ENCODE measurements at places on chromosomes 3 and 15.

- DNase-seq: no peak
Measured at GRCh38 chr3:144142151-144142840, 170.7 kb downstream of the DIPK2A start.

GRCh38 chr3:184005941-184006507 is 11.7 kb downstream of the ABCC5 start:
- DNase-seq: no peak

- DNase-seq: no peak
Measured at GRCh38 chr15:74656935-74657535, 38.8 kb downstream of the EDC3 start.

DNA sequence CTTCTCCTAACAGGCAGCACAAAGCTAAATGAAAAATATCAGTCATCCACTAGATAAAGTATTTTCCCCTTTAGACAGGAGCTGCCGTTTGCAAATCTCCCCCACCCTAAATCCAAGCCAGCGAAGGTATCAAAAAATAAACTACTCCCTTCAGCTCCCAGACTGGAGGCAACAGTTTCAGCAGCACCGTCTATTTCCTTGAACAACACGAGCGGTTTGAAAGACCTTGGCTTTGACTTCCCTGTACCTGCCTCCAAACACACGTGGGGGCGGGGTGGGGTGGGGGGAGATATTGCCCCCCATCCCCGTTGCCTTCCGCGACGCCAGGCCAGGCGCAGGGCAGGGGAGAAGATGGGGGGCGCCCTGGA is 832 bp upstream of the CACNA1D start:
- no peak for DNase-seq

GRCh38 chr3:50359760-50360110 is 414 bp upstream of the TMEM115 start:
- no peak for DNase-seq

- no peak for DNase-seq
Measured at GRCh38 chr15:63495780-63496488, 8.5 kb upstream of the USP3 start.

DNA sequence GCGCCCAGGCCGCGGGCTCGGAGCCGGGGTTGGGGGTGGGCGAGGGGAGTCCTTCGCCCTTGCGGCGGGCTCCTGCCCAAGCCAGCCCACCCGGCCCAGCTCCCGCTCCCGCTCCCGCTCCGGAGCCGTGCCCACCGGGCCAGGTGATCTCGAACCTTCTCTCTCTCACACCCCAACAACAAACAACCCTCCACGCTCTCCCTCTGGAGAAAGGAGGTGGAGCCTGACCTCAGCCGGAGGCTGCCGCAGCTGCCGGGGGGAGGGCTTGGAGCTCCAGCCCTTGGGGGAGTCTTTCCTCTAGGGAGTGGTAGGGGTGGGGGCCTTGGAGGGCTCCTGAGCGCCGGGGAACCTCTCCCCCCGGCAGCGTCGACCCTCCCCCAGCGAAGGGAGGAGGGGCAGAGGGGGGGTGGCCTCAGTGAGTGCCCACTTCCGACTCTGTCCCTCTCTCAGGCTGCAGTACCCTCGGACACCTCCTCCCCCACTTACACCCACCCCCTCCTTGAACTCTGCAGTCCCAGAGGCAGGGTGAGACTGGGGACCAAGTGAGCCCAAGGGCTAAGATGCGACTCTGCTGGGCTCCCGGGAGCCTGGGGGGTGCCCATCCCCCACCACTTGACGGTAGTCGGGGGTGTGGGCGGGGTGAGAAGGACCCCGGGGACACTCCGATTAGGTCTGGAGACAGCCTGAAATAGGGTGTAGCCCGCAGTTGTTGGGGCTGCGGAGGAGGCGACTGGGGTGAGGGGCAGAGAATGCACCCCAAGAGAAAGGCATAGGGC is 4.4 kb upstream of the BAHD1 start:
- peak; percentile 36 for DNase-seq

- no peak for DNase-seq
Measured at GRCh38 chr3:76365275-76365674, 579.9 kb upstream of the ZNF717 start.

GRCh38 chr3:182533394-182533793 is 259.9 kb upstream of the ATP11B start:
- no peak for DNase-seq

DNA sequence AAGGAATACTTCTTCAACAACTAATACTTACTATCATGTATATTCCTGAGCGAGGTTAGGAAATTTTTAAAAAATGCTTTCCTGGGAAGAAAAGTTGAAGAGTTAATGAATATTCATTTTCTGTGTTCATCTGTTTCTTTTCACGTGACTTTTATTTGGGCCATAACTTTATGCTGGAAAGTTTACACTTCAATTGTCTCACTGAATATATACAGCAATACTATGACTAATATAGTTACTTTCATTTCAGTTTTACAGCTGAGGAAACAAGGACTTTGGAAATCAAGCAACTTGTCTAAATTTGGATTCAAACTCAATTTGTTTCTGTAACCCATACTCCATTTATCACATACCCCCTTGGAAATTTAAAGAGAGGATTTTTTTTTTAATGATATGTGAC is 894.2 kb downstream of the ROBO1 start:
- no peak for DNase-seq

DNA sequence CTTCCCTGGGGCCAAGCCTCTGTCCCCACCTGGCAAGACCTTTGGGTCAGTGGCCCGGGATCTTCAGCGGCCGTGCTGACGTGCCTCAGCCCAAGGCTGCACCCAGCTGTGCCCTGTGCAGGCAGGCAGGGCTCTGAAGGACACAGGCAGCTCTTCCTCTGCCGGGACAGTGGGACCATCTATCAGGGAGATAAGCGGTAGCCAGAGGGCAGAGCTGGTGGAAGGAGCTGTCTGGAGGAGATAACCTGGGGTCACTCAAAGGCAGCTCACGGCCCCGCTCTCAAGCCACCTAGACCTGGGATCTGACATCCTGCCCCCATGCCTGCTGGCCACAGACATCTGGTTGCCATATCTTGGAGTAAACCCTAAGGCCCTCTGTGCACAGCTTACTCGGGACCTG is 27.3 kb downstream of the DUSP7 start:
- no peak for DNase-seq

DNA sequence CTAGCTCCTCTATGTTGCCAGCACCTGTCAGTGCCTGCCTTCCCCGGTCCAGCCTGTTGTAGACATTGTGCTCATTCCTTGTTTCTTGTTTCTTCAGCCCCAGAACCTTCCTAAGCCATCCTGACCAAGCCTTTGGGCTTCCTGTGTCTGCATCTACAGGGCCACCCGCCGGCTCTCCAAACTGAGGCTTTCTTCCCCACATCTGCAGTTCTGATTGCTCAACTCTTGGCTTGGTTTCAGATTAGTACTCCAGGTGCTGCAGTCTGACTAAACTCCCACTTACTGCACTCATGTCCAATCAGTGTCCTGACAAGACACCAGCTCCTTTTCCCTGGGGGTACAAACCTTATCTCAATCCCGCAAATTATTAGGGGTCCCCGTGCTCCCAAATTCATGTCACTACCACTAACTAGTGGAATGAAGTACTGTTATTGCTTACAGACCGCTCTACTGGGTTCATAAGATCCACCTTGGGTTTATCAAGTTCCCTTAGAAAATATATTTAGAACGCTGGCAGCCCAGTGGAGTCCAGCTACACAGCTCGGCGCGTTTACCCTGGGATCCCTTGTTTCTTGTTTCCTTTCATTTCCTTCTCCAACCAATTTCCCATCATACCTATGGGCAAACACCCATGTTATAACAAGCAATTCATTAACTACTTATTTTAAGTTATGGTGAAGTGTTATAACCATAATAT is 114.2 kb upstream of the TJP1 start:
- no peak for DNase-seq

- no peak for DNase-seq
Measured at GRCh38 chr15:37933666-37934065, 774 bp upstream of the TMCO5A start.

GRCh38 chr3:56282341-56282740 is 185.9 kb downstream of the ERC2 start:
- no peak for DNase-seq

DNA sequence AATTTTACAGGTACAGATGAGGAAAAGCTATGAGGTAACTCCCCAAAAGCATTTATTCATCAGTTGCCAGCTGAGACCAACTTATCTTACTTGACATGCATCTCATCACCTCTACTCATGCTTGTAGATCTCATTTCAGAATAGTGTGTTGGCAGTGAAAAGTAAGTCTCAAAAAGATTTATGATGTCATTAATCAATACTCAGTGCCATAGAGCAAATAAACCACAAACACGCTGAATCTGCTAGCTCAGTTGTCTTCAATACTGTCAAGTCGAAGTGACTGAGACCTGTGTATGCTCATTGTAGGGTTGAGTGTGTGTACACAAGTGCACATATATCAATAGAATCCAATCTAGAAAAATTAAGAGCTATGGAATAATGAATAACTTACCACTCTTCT is 413.5 kb downstream of the CNTN3 start:
- no peak for DNase-seq

DNA sequence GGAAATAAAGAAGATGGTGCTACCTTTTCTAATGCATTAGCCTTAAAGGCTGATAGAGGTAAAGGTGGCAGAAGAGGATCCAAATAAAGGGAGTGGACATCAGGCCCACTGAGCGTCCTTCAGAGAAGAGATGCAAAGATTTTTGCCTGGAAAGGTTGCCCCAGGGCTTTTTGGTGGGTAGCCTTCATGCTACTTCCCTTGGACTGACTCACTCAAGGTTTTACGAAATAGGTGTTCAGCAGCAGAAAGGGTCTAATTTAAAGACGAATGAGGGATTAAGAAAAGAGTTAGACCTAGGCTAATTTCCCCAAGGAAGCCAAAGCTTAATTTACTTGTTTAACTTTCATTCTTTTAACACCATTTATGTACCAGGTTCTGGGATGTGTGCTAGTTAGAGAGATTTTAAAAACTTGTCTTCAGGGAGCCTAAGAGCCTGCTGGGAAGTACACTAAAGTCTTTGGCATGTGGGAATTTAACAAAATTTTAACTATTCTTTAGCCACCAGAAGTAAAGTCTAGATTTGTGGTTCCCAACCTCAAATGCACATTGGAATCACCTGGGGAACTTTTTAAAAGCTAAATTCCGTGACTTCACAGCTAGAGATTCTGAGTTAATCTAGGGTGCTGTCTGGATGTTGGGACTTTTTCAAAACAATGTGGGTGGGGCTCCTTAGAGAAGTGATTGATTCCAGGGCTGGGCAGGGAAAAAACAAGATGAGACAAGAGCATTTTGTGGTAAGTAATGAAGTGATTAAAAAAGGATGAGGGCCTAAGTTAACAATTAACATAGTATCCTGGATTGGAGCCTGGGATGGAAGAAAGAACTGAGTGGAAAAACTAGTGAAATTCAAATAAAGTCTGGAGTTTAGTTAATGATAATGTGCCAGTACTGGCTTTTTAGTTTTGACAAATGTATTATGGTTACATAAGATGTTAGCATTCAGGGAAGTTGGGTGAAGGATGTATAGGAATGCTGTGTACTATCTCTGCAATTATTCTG is 3.4 kb downstream of the IL20RB start:
- no peak for DNase-seq

DNA sequence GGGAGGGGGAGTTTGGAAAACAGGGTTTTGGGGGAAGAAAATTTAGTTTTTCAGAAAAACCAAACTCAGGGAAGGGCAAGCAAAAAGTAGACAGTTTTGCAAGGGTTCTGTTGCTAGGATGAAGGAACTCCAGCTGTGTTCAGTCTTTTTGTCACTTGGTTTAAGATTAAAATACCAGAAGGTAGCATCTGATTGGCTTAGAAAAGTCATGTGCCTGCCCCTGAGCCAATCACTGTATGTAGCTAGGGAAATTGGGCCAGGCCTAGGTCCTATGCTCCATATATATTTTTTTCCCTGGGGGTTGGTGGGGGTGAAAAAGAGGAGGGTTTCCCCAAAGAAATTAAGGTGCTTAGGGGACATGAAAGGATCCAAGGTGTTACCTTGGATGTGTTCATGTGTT is 24.3 kb downstream of the CLDN11 start:
- no peak for DNase-seq

GRCh38 chr15:80984856-80985255 is 4.8 kb downstream of the MESD start:
- no peak for DNase-seq

DNA sequence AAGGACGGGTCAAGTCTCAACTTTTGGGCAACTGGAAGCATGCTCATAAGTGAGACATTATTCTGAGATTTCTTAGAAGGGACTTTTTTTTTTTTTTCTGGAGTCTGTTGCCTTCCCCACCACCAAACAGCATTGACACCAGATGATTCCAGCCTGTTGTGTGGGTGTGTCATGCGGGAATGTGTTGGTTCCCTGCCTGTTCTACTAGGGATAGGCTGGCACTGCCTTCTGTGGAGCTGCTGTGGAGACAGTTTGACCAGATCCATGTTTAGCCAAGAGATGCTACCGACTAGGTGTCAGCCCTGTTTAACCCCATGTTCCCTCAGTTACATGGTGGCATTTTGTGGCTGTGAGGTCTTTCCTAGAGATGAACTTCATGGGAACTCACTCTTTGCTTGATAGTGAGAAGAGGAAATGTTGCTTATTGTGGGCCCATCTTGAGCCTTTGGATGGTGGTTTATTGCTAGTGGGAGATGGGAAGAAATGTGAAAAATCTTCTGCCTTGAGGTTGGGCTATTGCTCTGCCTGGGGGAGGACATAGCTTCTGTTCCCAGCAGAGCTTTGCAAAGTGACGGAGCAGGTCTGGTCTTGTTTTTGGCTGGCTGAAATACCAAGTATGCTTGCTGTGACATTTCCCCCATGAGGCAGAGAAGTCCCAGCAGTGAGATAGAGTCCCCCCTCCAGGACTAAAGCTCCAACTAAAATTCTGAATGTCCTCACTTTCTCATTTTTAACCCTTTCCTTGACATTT is 31.3 kb downstream of the TRAK1 start:
- no peak for DNase-seq

DNA sequence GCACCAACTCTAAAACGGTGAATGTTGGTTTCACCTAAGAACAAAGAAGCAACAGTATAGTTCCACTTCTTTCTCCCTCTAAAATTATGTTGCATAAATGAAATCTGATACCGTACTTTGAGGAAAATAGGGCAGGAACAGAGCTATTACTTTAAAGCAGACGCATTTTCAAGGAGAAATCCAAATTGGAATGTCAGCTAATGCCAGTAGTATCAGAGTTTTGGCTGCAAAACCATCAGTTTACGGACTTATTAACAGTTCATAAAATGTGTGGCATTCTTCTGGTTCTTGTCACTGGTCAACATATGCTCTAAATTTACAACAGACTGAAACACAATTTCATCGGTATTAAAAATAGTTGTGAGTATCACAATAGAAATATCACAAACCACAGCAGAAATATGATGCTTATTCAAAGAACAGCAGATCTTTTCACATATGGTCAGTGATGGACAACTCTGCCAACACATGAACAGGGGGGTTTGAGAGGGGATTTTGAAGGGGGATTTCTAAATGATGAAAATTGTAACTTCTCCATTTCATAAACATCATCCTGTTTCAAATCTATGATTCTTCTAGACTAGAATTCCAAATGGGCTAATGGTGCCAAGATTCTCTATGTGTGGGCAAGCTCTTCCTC is 38.7 kb upstream of the ROBO2 start:
- no peak for DNase-seq

- no peak for DNase-seq
Measured at GRCh38 chr3:58769065-58769464, 102.5 kb upstream of the FAM3D start.

- DNase-seq: no peak
Measured at GRCh38 chr15:29424118-29424517, 154.5 kb upstream of the NSMCE3 start.
